ENCODE measurements at places on chromosomes 11 and 22. TPM values are rescaled to one million over a fixed set of nuclear protein-coding genes. Genes with fewer than 3 reads are reported as not detected.
A peak's percentile ranks its signal among the peaks of the same experiment; 100 is the strongest.

GRCh38 chr11:123413636-123414035, 16.4 kb upstream of the GRAMD1B start:
- no peak for DNase-seq

Gene OR4C12
- total RNA-seq = not detected

GRCh38 chr11:97912629-97913028, 1108.1 kb upstream of the CNTN5 start:
- no peak for DNase-seq

Gene ELMOD1
- not detected for total RNA-seq

- DNase-seq = peak; percentile 81
These were observed 58.5 kb downstream of the IGLL1 start for GRCh38 chr22:23521441-23522113.
